ENCODE measurements at places on chromosomes 11 and 22.

DNA sequence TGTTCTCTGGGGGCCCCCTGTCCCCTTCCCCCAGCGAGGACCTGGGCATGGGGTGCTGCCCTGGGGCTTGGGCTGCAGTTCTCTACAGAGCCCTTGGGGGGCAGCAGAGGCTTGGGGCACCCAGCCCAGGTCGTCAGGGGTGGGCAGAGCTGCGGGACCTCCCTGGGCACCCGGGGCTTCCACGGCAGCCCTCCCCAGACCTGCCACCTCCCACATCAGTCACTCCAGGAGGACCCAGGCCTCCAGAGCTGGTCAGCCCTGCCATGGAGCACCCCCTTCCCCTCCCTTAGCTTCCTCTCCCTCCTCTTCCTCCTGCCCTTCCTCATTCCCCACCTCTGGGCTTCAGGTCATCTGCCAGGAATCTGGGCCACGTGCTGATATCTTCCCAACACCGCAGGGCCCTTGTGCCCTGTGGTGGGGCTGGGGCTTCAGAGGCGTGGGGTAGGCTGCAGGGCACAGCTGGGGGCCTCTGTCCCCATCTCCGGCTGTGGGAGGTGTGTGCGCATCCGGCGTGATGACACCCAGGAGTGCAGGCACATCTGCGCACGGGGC lies 5.8 kb downstream of the TSPAN4 start:
- DNase-seq = peak; percentile 68

GRCh38 chr11:9072626-9073176 lies 18.7 kb downstream of the SCUBE2 start:
- DNase-seq = no peak

- DNase-seq = no peak
Measured at GRCh38 chr11:75719340-75720239, 2.0 kb downstream of the MOGAT2 start.

DNA sequence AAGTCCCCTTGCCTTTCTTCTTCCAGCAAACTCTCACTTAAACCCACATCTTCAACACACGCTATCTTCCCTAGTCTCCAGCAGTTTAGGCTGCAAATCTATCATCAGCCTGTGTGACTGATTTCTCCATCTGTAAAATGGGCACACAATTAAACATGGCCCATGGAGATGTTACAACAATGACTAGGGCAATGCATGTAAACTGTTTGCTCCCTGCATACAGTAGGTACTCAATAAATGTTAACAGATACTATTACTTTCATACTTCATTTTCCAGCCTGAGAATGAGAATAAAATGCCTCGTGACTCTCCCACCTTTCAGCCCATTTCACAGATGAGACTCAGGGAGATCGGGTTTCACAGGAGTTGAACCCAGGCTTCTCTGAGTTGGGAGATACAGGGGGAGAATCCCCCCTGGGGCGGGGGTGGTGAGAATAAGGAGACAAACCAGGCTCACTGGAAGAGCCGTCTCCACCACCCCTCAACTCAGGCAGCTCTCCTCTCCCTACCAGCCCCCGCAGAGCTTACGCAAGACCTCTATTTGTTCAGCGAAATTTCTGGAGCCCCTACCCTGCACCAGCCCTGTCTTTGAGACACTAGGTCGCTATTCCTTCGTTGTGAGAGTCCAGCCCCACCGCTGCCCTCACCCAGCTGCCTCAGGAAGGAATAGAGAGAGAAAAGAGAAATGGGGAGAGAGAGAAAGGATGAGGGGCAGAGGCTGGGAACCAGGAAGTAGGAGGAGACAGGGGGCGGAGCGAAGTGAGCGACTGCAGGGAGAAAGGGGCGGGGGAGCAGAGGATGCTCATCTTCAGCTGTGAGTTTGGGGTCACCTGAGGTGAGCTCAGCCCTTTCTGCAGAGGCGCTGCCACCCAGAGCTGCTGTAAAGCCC lies 42.1 kb upstream of the KLHL35 start:
- DNase-seq = peak; percentile 52

DNA sequence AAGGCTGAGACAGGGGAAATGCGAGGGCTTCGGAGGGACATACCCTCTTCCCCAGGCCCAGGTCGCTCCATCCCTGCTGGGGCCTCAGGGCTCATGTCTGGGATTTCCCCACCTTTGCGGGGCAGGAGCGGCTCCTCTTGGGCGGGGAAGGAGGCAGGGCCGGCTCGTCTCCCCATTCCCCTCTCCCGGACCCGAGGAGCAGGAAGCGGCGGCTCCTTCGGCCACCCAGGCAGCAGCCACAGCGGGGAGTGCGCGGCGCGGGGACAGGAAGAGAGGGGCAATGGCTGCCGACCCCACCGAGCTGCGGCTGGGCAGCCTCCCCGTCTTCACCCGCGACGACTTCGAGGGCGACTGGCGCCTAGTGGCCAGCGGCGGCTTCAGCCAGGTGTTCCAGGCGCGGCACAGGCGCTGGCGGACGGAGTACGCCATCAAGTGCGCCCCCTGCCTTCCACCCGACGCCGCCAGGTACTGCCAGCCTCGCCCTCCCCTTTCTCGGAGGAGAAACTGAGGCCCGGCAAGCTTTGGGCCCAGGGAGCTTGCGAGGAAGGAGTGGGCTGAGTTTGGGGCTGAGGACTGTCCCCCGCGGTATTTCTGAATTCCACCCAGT lies at the start of gene ANKK1:
TSS of gene ANKK1 (plus strand) at position 175 of the 607 bp plus-strand sequence. CDS start at position 281, 106 bp downstream.
- DNase-seq = no peak

- DNase-seq = no peak
Measured at GRCh38 chr11:24738972-24739371, 242.1 kb downstream of the LUZP2 start.

GRCh38 chr11:84468235-84468634 lies 1158.9 kb downstream of the DLG2 start:
- DNase-seq = no peak

DNA sequence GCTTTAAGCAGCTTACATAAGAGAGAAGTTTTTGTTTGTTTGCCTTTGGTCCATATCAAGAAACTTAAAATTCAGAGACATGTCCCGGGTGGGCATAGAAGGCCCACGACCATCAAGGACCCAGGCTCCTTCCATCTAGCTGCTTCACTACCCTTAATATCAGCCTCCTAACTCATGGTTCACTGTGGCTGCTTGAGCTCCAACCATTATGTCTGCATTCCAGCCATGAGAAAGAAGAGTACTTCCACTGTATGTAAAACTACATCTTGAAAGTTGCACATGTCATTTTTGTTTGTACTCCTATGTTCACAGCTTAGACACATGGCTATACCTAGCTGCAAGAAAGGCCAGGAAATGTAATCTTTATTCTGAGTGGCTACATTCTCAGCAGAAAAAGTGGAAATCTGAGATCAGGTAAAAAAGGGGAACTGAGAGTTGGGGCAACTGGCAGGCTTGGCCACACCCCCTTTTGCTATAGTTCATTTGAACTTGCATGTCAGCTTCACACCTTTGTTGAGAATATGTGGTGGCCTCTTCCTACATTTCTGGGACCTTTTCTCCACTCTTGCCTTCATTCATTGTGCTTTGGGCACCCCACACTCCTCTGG lies 81.3 kb upstream of the TP53I11 start:
- no peak for DNase-seq

- DNase-seq = no peak
Measured at GRCh38 chr22:25131198-25131887, 68.3 kb upstream of the CRYBB3 start.

- no peak for DNase-seq
Measured at GRCh38 chr22:38026130-38027111, 30.8 kb upstream of the PICK1 start.

- DNase-seq = no peak
Measured at GRCh38 chr11:121467471-121467870, 14.7 kb upstream of the SORL1-AS1 start.

DNA sequence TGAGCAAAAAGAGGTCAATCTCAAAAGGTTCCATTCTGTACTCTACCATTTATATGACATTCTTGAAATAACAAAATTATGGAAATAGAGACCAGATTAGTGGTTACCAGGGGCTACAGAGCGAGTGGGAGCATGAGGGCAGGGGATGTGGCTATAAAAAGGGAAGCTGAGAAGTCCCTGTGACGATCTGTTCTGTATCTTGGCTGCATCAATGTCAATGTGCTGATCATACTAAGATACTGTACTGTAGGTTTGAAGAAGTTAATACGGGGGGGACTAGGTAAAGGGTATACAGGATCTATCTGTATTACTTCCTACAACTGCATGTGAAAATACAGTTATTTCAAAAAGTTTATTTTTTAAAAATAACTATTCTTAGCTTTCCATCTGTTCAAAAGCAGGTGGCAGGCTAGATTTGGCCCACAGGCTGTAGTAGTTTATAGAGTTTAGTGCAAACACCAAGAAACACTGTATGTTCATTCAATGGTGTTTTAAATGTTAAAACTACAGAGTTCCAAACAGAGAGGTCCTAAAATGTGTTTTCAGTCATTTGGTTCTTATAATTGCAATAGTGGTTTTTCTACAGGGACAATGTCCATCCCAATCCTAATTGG lies 78.2 kb downstream of the SMCO4 start:
- DNase-seq = no peak

- no peak for DNase-seq
Measured at GRCh38 chr11:114440971-114441763, 1.9 kb downstream of the REXO2 start.

GRCh38 chr11:65903068-65903481 lies 2.9 kb upstream of the FOSL1 start:
- no peak for DNase-seq

GRCh38 chr11:119481667-119482400 lies 58.9 kb upstream of the THY1 start:
- no peak for DNase-seq

- DNase-seq = no peak
Measured at GRCh38 chr11:90593099-90593498, 370.2 kb upstream of the CHORDC1 start.

GRCh38 chr11:35288817-35289541 lies 130.4 kb downstream of the SLC1A2 start:
- no peak for DNase-seq

DNA sequence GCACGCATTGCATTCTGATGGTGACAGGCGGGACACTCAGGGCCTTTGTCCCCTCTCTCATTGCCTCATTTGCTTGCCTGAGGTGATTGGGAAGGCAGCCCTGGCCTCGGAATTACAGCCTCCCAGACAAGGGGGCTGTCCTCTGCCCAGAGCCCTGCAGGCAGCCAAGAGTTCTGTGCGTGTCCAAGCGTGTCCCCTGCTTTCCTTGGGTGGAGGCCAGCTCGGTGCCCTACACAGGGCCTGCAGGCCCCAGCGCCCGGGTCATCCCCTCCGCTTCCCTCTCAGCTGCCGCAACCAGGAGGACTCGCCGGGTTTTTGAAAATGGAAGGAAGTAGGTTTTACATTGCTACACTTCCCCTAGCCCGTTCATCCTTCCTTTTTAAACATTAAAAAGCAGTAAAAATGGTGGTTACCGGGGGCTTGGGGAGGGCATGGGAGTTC lies 1.9 kb downstream of the GRAMD4 start:
- no peak for DNase-seq

- DNase-seq = no peak
Measured at GRCh38 chr11:105081412-105082150, 36.4 kb upstream of the CARD16 start.

DNA sequence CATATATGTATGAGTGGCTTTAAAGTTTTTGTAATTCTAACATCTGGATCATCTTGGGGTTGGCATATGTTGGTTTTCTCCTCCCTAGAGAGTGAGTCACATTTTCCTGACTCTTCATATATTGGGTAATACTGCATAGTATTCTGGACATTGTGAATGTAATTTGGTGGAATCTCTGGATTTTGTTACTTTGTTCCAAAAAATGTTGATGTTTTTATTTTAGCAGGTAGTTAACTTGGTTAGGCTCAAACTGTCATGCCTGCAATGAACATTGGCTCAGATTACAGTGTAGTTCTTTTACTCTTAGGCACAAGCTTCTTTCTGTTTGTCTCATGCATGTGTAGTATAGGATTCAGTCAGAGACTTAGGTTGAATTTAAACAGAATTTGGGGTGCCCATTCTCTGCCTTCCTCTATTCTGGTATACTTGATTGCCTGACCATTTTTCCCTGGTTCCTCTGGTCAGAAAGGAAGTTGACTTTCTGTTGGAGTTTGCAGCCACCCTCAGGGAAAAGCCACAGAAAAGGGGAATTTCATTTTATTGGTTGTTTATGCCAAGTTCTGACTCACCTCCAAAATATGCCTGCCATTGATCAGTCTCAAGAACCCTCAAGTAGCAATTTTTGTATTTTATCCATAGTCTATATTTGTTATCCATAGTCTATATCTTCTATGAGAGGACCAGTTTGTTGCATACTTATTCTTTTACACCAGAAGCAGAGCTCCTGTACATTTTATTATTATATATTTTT lies 151.7 kb downstream of the UVRAG start:
- no peak for DNase-seq

- no peak for DNase-seq
Measured at GRCh38 chr11:13065200-13065787, 56.2 kb downstream of the RASSF10 start.

GRCh38 chr22:36925388-36926290 lies 12.2 kb downstream of the CSF2RB start:
- no peak for DNase-seq

GRCh38 chr22:38966380-38966702 lies 8.9 kb downstream of the APOBEC3A start:
- no peak for DNase-seq

DNA sequence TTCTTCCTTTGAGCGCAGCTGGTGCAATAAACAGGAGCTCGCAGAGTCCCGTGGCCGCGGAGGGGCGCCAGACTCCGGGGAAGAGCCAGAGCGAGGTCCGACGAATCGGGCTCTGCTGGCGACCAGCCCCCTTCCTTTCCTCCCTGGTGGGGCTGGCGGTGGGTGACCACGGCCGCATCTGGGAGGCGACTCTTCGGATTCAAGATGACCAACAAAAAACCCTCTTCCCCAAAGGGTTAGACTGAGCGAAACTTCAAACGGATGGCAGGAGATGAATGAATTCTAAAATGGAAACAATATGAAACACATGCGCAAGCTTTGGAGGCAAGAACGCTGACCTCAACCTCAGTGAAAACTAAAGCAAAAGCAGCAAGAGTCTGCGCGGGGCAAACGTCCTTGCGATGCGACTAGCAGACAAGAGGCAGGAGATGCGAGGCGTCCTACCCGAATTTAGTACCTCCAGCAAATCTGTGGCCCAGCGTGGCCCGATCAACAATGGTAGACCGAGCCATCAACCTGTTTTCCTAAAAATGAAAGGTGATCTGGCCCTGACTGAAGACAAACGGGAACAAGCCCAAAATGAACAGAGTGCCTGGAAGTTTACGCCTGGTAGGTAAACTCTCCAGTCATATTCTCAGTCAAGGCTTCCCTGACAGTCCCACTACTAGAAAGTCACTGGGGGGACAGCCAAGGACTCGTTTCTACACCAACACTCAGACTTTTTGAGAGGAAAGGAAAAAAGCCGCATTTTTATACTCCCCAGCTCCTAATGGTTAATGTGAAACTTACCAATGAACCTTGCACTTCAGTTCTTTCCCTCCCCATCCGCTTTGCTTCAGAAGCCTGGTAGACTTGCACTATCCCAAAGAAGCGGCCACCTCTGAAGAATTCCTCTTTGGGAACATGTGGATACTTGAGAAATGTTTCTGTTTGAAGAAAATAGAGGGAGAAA lies 11.6 kb downstream of the MMP3 start:
- peak; percentile 4 for DNase-seq

GRCh38 chr11:73614591-73614990 lies 16.7 kb upstream of the FAM168A start:
- no peak for DNase-seq
